Activated CD4-positive, alpha-beta T cell treated with anti-CD3 and anti-CD28 coated beads, Interleukin-2, amount 50 U/mL, for 16 hours (primary cell): ENCODE measurements at places on chromosomes 6 and 20.

DNA sequence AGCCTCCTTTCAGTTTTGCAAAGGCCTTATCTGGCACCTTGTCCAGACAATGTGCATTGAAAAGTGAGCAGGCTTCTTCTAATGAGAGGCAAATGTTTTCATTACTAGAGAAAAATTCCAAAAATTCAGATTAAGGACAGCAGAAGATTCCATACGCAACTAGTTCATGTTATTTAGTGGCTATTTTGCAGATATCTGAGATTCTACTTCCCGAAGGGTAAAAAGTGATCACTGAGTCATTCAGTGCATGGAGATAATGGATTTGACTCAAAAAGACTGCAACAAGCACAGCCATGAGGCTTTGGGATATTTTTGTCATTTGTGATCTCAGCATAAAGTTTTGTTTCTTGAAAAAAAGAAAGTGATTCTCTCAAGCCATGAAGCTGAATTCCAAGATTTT lies 29.9 kb downstream of the METTL24 start:
- DNase-seq = no peak

DNA sequence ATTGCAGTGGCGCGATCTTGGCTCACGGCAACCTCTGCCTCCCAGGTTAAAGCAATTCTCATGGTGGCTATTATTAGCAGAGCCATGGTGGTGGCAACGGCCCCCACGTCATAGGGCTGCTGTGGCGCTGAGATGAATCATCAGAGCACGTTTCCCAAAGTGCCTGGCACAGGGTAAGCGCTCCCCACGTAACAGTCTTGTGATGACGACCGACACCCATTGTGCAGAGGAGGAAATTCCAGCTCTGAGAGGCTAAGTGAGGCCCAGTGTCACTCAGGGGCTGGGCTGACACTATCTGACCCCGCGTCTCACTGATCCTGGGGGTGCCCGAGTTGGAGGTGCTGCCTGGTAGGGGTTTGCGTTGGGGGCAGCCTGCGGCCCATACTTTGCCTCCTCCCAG lies 16.2 kb downstream of the SUN5 start:
- no peak for DNase-seq

- no peak for DNase-seq
Observed at GRCh38 chr6:169991913-169992312, 240.5 kb downstream of the ERMARD start.

DNA sequence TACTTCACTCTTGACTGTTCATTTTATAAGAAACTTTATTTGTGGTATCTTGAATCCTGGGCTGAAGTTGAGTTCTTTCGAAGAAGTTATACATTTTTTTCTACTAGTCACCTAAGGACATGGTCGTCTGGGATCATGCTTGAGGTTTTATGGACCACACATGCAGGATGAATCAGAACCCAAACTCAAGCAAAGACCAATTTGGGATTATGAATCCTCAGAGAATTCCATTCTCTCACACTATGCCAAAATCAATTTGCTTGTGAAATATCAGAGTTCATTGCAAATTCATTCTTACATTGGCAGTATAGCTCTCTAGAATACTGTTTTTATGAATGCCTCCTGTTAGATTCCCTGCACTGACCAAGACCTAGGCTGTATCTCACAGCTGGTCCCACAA lies 114.3 kb upstream of the HDAC2 start:
- no peak for DNase-seq

GRCh38 chr20:61189534-61189933 lies 62.5 kb upstream of the CDH4 start:
- no peak for DNase-seq

GRCh38 chr6:50070101-50070500 lies 20.4 kb upstream of the DEFB112 start:
- DNase-seq = no peak

- DNase-seq = no peak
Observed at GRCh38 chr6:157832250-157832967, 9.4 kb downstream of the SNX9 start.

DNA sequence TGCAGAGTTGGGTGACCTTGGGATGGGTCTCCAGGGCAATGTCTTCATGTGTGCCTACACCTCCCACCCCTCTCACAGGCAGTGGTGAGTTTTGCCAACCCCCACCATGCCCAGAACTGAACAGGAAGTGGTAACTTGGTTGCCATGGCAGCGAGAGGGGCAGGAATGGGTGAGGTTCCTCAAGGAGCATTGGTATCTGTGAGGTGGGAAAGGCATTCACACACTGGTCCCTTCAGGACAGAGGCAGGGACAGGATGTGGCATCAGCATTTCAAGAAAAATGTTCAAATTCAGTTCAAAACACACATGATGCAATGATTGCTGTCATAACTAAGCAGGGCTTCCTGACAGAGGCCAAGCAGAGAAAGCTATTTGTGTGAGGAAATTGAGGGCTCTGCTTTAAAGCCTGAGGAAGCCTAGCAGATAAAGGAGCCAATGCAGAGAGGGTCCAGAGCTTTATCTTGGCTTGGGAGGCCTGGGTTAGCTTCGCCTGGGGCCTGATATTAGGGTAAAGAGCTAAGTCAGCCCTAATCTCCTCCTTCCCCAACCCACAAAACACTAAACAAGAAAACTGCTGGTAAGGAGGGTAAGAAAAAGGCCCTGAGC lies 551 bp downstream of the TREML2 start:
- peak; percentile 80 for DNase-seq

- DNase-seq = no peak
Observed at GRCh38 chr6:4581468-4582385, 194.5 kb upstream of the CDYL start.

DNA sequence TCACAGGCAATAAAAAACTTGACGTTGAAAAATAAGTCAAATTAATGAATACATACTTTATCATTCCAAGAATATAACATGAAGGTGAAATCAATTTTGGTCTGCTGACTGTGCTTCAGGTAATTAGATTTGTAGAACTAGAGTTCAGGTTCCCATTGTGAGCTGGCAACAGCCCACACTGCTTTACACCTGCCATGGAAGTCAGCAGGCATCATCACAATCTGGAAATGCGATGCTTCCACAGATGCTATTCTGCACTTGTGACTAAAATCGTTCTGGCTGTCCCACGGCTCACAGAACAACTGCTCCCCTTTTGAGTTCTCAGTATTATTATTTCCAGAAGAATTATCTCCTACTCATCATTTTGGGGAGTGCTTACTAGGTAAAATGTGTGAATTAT lies 62.6 kb upstream of the THEMIS start:
- no peak for DNase-seq

- no peak for DNase-seq
Observed at GRCh38 chr6:26332843-26333242, 32.2 kb upstream of the BTN3A2 start.

GRCh38 chr6:116326181-116326671 lies 44.5 kb upstream of the DSE start:
- DNase-seq = no peak

DNA sequence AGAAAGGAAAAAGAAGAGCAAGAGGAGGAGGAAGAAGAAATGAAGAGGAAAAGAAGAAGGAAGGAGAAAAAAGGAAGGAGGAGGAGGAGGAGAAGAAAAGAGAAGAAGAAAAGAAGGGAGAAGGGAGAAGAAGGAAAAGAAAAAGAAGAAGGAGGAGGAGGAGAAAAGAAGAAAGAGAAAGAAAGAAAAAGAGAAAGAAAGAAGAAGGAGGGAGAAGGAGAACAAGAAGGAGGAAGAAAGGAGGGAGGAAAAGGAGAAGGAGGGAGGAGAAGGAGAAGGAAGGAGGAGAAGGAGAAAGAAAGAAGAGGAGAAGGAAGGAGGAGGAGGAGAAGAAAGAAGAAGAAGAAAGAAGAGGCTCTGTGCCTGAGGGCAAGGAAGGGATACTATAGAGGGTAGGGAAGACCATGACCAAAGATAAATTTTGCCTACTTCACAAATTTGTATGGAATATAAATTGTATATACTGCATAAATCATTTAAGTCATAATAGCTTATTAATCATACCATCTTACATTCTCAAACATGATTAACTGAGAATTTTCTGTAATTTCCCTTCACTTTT lies 55.7 kb downstream of the SESN1 start:
- DNase-seq = no peak

- DNase-seq = no peak
Observed at GRCh38 chr6:139765825-139766285, 391.4 kb upstream of the CITED2 start.

DNA sequence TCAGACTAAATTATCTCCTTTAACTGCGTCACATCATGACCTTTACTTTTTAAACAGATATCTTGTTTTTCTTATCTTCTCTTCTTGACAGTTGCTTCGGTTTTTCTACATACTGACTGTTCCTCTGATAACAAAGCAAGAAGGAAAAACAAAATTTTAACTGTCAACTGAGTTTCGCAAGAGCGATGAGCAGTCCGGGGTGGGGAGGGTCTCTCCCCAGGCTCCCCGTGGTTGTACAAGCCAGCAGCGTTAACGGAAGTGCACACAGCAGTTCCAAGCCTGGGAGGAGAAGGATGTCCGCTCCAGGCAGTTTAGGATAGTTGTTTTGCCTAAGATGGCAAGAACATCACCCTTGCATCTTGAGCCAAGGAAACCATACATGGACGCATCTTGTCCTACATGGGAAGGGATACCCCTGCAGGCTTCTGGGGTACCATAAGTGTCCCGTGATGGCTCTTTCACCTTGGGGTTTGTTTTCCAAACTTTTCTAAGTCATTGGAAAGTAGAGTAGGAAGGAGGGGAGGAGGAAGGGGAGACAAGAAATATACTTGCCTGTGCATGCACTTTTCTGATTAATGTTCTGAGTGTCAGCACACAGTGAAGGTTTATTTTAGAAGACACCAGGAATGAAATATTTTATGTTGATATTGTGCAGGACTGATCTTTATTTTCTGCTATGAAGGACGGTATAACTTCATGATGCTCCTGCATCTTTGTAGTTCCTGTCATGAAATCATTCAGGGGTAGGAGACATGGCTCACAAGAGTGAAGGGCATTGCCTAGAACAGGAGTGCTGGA lies 20.8 kb downstream of the SLC24A3 start:
- no peak for DNase-seq

- DNase-seq = no peak
Observed at GRCh38 chr6:108359901-108360882, 65.3 kb downstream of the AFG1L start.

DNA sequence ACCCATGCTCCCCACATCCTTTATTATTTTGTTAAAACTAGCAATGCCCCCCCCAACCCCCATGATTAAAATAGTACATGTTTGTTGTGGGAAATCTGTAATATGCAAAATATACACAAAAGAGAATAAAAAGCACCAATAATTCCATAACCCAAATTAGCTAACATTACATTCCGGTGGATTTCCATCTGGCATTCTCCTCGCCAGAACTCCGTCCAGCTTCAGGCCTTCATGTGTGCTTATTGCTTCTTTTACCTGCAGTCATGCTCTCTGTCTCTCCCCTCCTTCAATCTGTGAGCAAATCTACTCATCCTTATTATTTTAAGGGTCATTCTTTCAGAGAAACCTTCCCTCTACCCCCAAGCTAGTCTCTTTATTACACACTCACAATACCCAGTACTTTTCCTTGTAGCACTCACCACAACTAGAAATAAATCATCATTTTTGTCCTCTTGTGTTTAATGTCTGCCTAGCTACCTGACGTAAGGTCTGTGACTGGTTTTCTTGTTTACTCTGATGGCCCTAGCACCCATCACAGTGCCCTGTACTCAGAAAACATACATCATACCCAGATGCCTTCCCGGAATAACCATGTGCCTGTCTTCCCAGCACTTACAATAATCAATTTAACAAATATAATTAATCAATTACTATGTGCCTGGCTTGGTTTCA lies 25.6 kb upstream of the IER3 start:
- DNase-seq = peak; percentile 57

- DNase-seq = no peak
Observed at GRCh38 chr20:49674383-49675352, 39.0 kb downstream of the B4GALT5 start.

- no peak for DNase-seq
Observed at GRCh38 chr6:93584300-93584699, 164.9 kb upstream of the EPHA7 start.

- no peak for DNase-seq
Observed at GRCh38 chr6:69973138-69973537, 106.8 kb downstream of the COL19A1 start.

GRCh38 chr6:162154001-162154400 lies 573.6 kb downstream of the PRKN start:
- no peak for DNase-seq

DNA sequence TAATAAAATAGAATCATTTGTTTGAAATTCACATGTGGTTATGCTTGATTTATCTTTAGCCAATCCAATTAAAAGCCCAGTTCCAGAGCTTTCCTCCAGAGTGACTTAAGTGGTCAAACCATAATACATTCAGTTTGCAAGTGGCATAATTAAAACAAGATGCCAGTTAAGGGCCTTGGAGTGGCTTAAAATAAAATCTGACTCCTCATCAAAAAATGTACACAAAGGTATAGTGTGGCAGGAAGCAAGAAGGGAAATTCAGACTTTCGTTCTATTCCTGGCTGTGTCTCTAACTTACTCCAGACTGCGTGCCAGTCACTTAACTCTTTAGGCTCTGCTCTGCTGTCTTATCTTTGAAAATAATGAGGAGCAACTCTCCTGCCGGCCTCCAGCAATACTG lies 251.3 kb upstream of the PRND start:
- DNase-seq = no peak

DNA sequence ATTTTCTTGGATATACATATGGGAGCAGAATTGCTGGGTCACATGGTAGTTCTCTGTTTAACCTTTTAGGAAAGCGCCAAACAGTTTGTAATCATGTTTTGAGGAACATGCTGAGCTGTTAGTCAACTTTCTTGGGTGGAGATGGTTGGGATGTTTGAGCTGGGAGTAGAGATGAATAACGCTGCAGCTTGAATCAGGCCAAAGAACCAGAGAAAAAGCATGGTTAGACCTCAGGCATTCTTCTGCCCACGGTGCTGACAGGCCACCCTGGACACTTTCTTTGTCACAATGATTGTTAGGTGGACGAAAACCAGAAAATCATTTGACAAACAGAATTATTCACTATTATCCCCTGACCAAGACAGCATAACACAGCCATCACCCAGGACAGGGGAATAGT lies 66.8 kb downstream of the PRDM1 start:
- no peak for DNase-seq

DNA sequence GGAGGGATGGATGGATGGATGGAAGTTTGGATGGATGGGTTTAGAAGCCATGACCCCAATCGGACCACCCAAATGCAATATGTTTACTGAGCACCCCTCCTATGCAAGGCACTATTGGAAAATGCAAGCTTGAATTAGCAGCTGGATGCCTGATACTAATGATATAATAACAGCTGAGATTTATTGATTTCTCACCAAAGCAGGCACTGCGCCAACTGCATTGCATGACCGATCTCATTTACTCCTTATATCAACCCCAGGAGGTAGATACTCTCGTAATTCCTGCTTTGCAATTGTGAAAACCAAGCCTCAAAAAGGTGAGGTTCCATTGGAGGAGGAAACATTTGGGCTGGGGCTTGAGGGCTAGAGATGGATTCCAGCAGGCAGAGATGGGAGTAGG lies 89.7 kb downstream of the KCNB1 start:
- no peak for DNase-seq
